ENCODE measurements at places on chromosomes 1 and 21.

DNA sequence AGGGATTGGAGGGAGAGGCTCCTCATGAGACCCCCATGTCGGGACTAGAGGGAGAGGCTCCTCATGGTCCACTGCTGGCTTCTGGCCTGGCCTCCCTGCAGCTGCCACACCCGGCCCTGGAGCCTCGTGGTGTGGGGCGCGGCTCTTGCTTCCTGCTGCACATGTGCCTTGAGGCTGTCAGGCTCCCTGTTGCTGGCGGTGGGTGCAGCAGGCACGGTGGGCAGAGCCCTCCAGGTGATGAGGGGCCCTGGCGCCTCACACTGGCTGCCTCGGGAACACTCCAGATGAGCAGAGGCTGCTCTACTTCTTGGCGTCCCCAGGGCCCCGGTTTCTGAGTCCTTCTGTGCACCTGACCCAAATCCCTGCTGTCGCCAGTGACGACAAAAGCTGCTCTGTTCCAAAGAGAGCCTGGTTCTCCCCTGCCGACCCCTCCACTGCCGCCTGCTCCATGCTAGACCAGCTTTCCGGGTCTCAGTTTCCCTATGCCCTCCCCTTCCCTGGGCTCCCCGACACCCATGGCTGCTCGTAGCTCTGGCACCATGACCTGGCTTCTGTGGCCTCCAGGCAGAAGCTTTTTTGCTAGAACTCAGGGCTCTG is 9.7 kb upstream of the ATAD3B start:
- no peak for DNase-seq

DNA sequence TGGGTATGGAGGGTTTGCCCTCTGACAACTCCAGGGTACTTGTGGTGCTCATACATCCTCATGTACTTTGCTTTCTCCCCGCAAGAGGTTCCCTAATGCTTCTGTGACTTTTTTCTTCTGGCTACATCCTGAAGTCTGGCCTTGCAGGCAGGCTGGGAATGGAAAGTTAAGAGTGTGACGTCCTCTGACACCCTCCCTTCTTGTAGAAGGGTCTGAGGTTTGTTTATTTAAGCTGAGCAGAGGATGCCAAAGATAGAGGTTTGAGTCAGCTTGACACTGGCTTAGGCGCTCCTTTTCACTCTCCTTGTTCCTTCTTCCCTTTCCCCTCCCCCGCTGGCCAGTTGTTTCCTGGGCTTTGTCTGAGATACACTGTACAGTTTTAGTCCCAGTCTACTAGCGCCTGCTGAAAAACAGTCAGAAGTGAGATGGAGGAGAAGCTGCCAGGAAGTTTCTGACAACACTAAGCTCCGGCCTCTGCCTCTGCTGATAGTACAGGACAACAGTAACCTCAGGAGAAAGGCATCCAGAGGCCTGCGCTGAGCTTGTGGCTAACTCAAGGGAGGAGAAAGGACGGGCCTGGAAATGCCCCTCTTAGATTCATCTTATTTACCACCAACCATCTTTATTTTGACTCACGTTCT is at the start of gene MACF1:
Gene MACF1, plus strand, starts transcription at position 255 of the 641 bp plus-strand sequence. Its CDS starts 328 bp downstream, at position 583.
- peak; percentile 78 for DNase-seq

- DNase-seq = no peak
Observed at GRCh38 chr1:48109390-48110013, 112.3 kb upstream of the TRABD2B start.

- DNase-seq = no peak
Observed at GRCh38 chr1:201511941-201512539, 5.1 kb upstream of the CSRP1 start.

DNA sequence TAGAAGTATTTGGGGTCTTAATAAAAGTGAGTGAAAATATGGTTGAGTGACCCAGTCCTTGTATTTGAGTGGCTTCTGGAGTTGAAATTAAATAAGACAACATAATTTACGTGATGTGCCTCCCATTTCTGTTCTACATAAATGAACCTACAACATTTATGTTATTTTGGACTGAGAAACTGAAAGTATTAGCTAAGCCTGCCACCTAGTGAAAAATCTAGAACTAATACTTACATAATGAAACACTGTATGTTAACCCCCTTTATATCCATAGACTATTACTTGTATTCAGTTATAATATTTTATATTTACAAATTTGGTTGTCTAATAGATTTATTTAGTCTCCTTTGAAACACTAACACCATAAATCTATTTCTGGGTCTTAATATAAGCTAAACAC is 298.9 kb downstream of the KCNT2 start:
- DNase-seq = no peak

- DNase-seq = no peak
Observed at GRCh38 chr1:32759521-32759981, 57.0 kb upstream of the SYNC start.

GRCh38 chr1:18452550-18452949 is 28.2 kb upstream of the KLHDC7A start:
- no peak for DNase-seq

- no peak for DNase-seq
Observed at GRCh38 chr1:205225901-205226765, 1.6 kb upstream of the TMCC2 start.

- peak; percentile 85 for DNase-seq
Observed at GRCh38 chr1:212665241-212666115, 34.2 kb downstream of the BATF3 start.

Data from T-helper 2 cell (primary cell).